ENCODE measurements at places on chromosomes 2 and 18.

GRCh38 chr2:169106563-169107545 is 37.5 kb downstream of the DHRS9 start:
- H3K27me3 ChIP-seq, result no peaks in the 10 kb centered on the region
- no peak for DNase-seq
- H3K36me3 ChIP-seq, result no peaks in the 10 kb centered on the region
- H3K4me1 ChIP-seq, result no peaks in the 10 kb centered on the region
- no peak overlapping the region for H3K27ac ChIP-seq
- no peak overlapping the region for H3K4me3 ChIP-seq

DNA sequence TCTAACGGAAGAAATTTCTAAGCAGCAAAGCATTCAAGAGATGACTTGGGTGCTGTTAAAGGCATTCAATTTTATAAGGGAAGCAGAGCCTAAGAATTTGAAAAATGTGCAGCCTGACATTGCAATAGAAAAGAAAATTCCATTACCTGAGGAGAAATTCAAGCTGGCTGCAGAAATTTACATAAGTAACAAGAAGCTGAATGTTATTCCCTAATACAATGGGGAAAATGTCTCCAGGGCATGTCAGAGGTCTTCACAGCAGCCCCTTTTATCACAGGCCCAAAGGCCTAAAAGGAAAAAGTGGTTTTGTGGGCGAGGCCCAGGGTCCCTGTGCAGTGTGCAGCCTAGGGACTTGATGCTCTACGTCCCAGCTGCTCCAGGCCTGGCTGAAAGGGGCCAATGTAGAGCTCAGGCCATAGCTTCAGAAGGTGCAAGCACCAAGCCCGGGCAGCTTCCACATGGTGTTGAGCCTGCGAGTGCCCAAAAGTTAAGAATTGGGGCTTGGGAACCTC is 306.7 kb downstream of the RDH14 start:
- no peak for DNase-seq
- no peak overlapping the region for H3K27ac ChIP-seq
- H3K4me3 ChIP-seq, result no peak overlapping the region
- no peaks in the 10 kb centered on the region for H3K4me1 ChIP-seq

DNA sequence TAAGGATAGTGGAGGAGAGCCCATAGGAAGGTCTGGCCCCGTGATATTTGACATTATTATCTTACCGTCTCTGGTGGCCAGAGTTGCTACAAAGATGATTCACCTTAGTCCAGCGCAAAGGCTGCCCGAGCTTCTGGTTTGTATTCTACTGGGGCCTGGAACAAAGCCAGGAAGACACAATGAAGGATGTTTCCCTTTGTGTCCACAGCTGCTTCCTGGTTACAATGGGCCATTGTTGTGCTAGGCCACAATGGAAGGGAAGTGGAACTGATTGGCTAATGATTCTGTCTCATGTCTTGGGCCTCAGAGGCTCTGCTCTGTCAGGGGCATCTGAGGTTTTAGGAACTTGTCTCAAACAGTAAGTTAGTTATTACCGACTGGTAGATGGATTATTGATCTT is 132.2 kb downstream of the TDRD15 start:
- H3K36me3 ChIP-seq, result no peaks in the 10 kb centered on the region
- no peak overlapping the region for H3K27ac ChIP-seq
- no peak overlapping the region for H3K4me3 ChIP-seq
- H3K4me1 ChIP-seq, result no peaks in the 10 kb centered on the region
- no peaks in the 10 kb centered on the region for H3K27me3 ChIP-seq
- DNase-seq, result no peak

DNA sequence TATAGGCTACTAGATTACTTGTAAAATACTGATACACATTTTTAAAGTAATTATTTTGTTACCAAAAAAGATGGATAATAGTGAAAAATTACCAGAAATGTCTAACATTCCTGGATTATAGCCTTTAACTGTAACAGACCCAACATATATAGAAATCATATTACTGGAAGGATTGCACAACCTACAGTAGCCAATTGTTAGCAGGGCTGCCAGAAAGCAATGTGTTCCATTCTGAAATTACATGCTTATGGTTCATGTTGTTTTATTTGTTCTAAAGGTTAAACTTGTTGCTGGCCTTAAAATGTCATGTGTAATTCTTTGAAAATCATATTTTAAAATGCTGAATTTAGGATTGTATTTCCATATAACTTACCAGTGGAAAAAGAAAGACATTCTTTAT is 793.6 kb upstream of the ACVR2A start:
- no peak for DNase-seq
- no peaks in the 10 kb centered on the region for H3K27me3 ChIP-seq
- H3K36me3 ChIP-seq, result no peaks in the 10 kb centered on the region
